Mucosa of gallbladder (tissue), 1 donor: ENCODE measurements at places on chromosomes 12 and 14.
A peak's percentile ranks its signal among the peaks of the same experiment; 100 is the strongest.

DNA sequence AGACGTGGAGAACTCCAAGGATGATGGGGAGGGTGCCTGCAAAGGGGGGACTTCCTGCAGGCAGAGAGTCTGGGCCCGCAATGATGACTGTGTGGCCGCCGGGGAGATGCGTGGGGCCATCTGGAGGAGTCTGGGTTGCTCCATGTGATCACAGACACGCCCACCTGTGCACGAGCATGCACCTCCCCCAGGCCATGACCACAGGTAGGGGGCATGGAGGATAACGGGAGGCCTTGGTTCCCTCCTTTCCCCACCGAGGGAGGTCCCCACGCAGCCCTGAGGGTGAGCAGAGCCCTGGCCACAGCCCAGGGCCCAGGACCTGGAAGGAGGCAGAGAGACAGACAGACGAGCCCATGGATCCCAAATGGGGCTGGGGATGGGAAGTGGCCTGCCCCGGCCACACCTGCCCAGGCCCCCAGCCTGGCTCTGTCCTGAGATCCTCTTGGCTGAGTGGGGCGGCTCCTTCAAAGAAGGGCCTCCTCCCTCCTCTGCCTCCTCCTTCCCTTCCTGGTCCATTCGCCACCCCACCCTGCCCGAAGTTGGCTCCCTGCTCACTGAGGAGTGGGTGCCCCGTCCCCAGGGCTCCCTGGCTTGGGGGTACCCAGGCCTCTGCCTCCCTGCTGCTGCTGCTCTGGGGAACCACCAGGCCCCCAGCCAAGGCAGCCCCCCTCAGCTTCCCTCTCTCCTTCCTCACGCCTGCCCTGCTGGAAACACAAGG, 138.2 kb downstream of the CALM1 start:
- no peak for DNase-seq

DNA sequence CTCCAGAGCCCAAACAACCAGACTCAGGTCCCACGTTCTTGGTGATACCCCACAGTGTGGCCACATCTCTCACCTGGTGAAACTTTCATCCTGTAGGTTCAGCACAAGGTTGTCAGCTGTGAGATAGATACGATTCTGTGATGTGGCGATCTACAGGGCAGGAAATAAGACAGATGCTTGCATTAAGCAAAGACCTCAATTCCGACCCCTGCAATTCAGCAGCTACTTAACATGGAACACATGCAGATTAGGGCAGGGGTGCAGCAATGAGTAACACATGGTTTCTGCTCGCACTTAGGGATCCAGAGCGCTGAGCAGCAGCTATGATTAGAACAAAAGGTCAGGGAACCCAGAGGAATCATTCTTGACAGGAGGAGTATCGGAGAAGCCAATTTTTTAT, 4.1 kb downstream of the PHB2 start:
- no peak for DNase-seq

- no peak for DNase-seq
These were observed 129.9 kb upstream of the ALG10 start for GRCh38 chr12:33892425-33892824.

- DNase-seq = no peak
These were observed 56.4 kb downstream of the TMCC3 start for GRCh38 chr12:94593822-94594442.

- peak; percentile 68 for DNase-seq
These were observed 32.4 kb downstream of the YY1 start for GRCh38 chr14:100271247-100271939.

DNA sequence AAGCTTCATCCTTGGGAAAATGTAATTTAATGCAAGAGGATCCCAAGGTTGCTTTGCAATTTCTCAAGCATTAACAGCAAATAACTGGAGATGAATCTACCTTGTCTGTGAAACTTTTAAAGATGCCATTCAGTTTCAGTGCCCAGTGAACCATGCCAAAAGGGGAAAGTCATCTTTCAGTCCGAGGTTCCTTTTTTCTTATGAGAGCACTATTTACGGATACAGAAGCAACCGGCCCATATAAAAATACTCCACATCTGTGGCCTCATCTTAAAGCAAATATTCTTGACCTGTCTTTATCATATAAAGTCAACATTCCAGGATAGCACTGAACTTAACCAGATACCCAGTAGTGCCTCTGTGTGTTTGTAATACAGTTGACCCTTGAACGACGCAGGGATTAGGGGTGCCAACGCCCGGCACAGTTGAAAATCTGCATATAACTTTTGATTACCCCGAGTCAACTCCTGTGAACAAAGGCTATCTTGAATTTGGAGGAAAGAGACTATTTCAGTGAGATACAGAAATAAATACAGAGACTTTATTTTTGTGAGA, 209.4 kb downstream of the PCNX1 start:
- DNase-seq = no peak

GRCh38 chr12:2970744-2971143, 11.5 kb downstream of the TEAD4 start:
- no peak for DNase-seq

GRCh38 chr14:101635749-101636560, 74.7 kb downstream of the DIO3 start:
- DNase-seq = no peak

- no peak for DNase-seq
These were observed 139.5 kb upstream of the AEBP2 start for GRCh38 chr12:19299765-19300164.

GRCh38 chr14:65948302-65948701, 535.8 kb downstream of the FUT8 start:
- no peak for DNase-seq

- no peak for DNase-seq
These were observed 22.9 kb upstream of the EVL start for GRCh38 chr14:100042286-100042685.

GRCh38 chr12:53424626-53425514, 1.2 kb downstream of the AMHR2 start:
- DNase-seq = no peak

GRCh38 chr12:6646276-6647082, 753 bp downstream of the ACRBP start:
- DNase-seq = no peak

DNA sequence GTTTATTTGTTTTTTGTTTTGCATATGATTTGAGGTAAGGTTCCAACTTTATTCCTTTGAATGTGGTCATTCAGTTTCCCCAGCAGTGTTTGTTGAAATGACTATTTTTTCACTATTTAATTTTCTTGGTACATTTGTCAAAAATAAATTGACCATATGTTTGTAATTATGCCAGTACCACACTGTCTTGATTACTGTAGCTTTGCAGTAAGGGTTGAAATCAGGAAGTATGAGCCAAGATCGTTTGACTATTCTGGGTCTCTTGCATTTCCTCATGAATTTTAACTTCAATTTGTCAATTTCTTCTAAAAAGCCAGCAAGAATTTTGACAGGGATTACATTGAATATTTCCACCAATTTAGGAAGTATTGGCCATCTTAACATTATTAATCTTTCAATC, 199.3 kb upstream of the PPFIA2 start:
- no peak for DNase-seq

DNA sequence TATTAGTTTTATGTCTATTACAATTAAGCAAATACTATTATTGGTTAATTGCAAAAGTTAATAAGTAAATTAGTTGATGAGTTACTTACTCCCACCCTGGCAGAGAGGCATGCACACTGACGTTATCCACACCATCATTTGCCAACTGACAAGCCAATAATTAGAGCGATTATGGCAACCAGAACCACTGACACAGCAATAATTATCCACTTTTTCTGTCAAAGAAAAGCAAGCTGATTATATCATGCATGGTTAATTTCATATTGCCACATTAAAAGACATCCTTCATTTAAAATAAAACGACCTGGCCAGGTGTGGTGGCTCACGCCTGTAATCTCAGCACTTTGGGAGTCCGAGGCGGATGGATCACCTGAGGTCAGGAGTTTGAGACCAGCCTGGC, 43.1 kb downstream of the STX2 start:
- DNase-seq = no peak

GRCh38 chr14:56094076-56094475, 24.1 kb upstream of the PELI2 start:
- DNase-seq = no peak

GRCh38 chr12:105538880-105539279, 208.4 kb downstream of the C12orf75 start:
- peak; percentile 38 for DNase-seq

- DNase-seq = no peak
These were observed 451.3 kb downstream of the ZFP36L1 start for GRCh38 chr14:68341411-68342212.

- no peak for DNase-seq
These were observed 79.2 kb downstream of the HECTD4 start for GRCh38 chr12:112303004-112303403.

DNA sequence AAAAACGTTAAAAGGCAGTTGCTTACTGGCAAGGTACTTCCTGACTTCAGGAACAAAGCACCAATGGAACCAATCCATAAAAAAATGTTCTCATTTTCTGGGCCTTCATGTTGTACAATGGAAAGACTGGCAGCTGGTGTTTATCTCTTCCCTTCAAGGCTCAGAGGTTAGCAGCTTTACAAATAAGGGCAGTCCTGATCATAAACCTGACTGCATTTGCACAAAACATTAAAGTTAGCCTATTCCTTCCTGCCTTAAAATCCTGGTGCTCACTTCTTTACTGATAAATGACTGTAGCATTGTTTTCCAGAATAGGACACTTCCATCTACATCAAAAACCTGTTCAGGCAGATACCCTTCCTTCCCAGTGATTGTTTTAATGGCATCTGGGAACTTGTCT, 19.2 kb downstream of the IL26 start:
- no peak for DNase-seq

GRCh38 chr14:97489750-97490149, 692.6 kb downstream of the VRK1 start:
- no peak for DNase-seq

DNA sequence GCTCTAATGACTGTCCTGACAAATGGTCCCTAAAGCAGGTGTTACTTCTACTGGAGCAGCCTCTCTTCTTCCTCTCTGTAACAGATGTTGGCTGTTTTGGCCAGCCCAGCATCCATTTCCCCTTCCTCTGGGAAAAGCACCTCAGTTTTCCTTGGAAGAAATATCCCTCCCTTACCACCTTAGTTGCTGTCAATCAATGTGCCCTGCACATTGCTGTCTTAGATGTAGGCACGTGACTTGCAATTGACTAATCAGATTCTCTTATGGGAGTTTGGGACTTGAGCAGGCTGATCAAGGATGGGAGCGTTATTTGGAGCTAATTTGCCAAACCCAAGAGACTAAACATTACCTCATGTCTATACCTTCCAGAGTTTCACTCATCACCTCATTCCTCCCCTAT, 12.0 kb upstream of the TMED2 start:
- DNase-seq = no peak

DNA sequence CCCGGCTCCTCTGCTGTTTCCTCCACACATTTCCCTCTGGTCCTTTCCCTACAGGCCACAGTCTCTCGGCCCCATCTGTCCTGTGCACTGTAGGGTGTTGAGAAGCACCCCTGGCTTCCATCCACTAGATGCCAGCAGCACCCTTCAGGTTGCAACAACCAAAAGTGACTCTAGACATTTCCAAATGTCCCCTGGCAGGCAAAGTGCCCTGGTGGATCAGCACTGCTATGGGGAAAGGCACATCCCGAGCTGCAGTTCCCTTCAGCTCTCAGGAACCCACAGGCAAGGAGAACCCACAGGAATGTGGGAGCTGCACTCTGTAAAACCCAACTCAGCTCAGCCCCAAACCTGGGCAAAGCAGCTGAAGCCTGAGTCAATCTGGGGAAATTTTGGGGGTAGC, 77.0 kb downstream of the RBM19 start:
- no peak for DNase-seq

GRCh38 chr12:123519141-123520001, 14.1 kb downstream of the RILPL1 start:
- no peak for DNase-seq

DNA sequence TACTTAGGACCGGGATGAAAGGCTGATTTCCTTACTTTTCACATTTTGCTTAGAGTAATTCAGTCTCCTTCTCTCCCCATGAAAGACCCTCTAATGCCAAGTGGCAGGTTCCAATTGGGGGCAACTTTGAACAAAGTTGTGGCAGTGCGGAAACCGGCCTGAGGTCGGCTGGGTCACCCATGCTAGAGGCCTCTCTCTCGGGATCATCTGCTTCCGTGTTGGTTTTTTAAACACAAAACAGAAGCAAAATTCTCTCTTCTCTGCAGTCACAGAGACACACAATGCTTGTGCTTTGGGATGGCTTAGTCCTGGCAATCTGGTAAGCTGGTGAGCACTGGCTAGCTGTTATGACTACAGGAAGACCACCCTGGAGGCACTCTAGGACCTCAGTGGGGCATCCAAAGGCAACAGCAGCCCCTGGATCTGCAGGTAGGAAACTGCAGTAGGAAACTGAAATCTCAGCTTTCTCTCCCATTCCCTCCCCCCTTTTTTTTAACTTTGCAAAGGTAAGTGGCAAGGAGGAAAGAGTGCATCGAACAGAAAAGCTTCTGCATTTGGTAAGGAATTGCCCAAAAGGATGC, 102.1 kb downstream of the BCL11B start:
- DNase-seq = no peak

- no peak for DNase-seq
These were observed 20.9 kb downstream of the PUS7L start for GRCh38 chr12:43737646-43738045.

DNA sequence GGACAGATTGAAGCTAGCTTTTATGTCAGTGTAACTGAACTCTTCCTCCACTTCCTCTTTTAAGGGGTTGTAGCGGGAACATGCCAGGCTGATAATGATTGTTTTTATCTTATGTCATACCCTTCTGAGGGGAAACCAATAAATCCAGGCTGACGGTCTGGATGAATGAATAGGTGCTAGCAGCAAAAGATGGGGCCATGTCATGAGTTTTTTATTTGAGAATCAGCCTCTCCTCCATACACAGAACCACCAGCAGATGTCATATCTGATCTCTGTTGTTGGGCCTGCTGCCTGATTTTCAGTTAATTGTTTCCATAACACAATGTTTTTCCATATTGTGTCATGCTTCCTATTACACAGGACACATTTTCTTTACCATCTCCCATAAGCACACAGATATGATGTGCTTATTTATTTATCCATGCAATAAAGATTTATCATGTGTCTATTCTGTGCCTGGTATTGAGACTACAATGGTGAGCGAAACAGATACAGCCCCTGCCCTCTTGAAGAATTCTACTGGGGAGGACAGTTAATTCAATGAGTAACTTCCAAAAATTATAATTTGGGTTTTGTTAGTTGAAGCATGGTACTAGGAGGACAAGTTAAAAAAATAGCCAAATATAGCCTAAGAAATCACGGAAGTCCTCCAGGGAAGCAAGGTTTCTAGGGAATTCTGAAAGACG, 33.6 kb upstream of the CRY1 start:
- no peak for DNase-seq
